NCI-H2081 (cell line): ENCODE measurements at places on chromosomes 6 and 20.

DNA sequence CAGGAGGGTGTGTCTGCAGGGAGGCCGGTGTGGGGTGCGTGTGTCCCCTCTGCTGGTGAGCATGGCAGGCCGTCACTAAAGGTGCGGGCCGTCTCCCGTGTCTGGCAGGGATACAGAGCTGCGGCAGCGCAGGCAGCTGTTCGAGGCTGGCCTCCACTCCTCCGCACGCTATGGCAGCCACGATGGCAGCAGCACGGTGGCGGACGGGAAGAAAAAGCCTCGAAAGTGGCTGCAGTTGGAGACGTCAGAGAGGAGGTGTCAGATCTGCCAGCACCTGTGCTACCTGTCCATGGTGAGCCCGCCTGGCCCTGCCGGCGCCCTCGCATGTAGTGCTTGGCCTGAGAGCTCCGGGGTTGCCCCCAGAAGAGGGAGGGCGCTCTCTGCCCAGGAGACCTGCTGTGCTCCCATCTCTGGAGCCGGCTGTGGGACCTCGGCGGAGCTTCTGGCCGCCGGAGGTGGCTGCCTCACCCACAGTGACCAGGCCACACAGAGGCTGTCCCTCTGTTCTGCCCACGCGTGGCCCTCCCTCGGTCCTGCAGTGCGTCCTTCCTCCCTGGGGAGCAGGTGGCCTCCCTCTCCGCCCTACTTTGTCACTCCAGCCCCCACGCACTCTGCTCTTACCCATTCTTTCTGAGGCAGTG, 149.6 kb downstream of the DTNBP1 start:
- no peak for DNase-seq

DNA sequence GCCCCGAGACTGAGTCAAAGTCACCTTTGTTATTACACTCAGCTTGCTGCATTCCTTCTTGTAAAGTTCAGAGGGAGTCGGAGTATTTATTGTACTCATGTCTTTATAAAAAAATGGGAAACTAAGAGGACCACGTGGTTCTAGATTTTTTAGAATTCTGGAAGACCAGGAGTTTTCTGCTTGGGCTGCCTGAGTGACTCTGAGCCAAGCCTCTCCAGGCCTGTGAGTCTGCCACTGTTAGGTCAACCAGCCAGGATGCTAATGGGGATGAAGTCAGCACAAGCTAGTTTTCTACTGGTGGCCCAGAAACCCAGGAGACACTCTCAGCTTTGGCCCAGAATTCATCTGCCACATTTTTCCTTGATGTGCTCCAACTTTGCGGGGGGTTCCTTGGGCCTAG, 453.5 kb upstream of the SULF2 start:
- no peak for DNase-seq

GRCh38 chr20:60062431-60063047, 104.3 kb downstream of the CDH26 start:
- no peak for DNase-seq

DNA sequence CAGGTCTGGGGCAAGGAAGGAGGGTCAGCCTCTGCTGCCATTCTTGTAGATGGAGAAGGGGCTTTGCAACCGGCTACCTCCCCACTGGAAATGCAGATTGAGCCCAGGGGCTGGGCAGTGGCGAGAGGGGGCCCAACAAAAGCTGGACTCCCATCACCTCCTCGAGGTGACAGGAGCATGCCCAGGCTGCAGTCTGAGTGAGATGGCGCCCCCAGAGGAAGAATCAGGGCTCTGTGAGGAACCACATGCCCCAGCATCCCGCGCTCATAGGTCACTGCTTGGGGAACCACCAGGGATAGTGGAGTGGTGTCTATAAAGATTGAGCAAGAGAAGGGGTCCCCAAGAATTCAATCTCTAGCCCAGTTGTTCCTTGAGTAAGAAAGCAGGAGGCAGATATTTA, 31.6 kb upstream of the NEDD9 start:
- no peak for DNase-seq

GRCh38 chr20:15616626-15617025, 956.6 kb downstream of the KIF16B start:
- DNase-seq: no peak

DNA sequence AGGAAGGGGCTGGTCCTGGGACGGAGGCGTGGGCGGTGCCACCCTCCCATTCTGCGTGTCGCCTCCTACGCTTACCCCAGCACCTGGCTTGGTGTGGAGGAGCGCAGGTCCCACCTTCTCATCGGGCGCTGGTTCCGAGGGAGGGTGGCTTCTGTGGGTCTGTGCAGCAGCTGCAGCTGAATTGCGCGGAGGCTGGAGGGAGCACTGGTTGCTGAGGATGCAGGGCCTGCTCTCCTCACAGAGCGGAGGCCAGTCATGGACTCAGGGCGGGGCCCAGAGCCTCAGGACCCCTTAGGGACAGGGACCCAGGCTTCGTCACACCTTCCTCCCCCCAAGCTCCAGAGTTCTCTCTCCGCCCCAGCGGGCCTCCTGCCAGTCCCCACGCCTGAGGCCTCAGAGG, 127.8 kb upstream of the MAP3K4 start:
- no peak for DNase-seq

DNA sequence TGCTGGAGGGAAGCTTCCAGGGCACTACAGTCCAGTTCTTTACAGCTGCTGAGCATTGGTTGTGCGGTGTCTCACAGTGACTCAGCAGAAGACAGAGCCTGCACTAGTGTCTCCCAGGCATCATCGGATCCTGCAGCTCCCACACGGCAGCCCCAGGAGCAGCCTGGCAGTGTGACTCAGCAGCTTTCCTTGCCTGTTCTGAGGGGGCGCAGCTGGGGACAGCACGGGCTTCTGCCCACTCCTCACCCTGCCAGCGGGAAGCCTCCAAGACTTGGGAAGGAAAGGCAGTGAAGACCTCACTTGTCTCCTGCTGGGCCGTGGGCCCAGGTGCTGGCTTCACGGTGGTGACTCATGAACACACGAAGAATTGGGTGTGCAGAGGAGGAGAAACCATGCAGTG, 165.4 kb downstream of the SYNDIG1 start:
- DNase-seq: no peak

DNA sequence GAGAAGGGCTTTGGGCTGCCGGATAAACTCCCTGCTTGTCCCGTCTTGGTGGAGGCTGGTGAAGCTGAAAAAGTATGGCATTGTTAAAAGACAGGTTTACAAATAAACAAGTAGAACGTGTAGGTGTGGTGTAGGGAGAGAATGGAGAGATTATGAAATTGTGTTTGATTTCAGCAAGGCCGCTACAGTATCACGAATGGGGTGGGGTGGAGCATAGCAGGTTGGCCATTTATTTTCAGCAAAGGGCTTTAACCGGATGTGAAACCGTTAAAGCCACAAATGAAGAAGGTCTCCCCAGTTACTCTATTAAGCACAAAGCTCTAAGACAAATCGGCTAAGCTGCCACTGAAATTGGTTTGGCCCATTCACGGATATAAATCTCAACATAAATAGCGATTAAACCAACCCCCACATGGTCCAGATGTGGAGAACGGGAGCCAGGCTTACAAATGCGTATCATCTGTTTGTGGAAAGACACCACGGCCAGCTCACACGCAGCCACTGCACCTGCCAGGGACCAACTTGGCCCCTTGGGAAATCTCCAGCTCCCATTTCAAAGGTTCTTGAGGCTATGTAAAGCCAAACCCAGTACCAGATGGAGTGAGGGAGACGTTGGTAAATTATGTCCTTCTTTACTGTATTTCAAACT, 94.0 kb downstream of the ZMYND8 start:
- peak; percentile 28 for DNase-seq

GRCh38 chr6:49606721-49607390, 29.8 kb downstream of the RHAG start:
- peak; percentile 81 for DNase-seq

GRCh38 chr6:163897669-163898068, 483.2 kb downstream of the QKI start:
- no peak for DNase-seq

DNA sequence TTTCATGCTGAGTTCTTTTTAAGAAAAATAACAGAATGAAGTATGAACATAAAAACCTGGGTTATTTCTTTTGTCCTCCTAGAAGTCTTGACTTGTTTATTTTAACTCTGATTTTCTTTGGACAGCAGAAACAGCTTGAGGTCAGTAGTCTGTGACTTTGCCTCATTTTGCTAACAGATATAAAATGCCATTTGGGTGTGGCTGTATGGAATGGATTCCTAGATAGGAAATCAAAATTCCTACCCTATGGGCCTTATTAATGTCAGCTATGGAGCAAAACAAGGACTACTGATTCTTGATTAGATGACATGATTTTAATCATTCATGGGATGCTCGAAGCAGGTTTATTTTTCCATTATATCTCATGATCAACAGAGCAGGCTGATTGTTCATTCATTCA, 46.8 kb upstream of the TENT5A start:
- DNase-seq: no peak

- no peak for DNase-seq
These were observed 47.5 kb downstream of the SNRNP48 start for GRCh38 chr6:7637533-7637932.

- DNase-seq: no peak
These were observed 250.4 kb downstream of the CDH4 start for GRCh38 chr20:61502433-61502832.

GRCh38 chr20:47744803-47745202, 40.5 kb downstream of the SULF2 start:
- no peak for DNase-seq

DNA sequence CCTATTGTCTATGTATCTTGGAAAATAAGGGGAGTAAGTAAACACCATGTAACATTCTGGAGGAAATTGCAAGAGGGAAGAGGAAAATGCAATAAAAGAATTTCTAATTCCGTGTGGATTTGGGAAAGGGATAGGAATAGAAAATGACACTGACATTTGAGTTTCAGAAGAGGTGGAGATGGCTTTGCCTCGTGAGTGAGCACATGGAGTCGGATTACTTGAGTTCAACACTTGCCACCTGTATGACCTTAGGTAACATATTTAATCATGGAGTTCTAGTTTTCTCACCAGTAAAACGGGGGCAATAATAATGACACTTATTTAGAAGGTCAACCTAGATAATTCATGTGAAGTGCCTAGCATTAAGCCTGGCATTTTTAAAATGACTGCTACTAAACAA, 10.8 kb upstream of the PBOV1 start:
- no peak for DNase-seq
